ENCODE measurements at places on chromosomes 6 and 20.

GRCh38 chr6:88004707-88005106, 42.9 kb upstream of the SPACA1 start:
- DNase-seq: no peak

- no peak for DNase-seq
Measured at GRCh38 chr6:129163551-129163950, 280.6 kb downstream of the LAMA2 start.

GRCh38 chr6:121959501-121959900, 440.0 kb upstream of the HSF2 start:
- no peak for DNase-seq

DNA sequence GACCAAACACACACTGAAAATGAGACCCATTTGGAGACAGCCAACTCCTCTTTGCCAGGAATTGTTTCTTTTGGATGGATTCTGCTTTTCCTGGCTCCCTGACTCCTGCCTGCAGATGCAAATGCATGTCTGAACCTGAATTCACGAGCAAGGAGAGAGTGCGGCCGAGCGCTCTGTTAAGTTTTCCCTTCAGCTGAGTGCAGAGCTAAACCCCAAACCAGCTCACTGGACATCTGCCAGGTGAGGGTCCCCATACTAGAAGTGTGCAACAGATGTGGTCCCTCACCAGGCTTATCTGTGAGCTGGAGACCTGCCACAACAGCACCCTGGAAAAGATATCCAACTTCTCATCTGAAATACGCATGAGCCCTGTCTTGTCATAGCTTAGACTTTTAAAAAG, 59.0 kb downstream of the CD164 start:
- no peak for DNase-seq

- no peak for DNase-seq
Measured at GRCh38 chr20:13432126-13432525, 206.6 kb downstream of the TASP1 start.

- no peak for DNase-seq
Measured at GRCh38 chr20:54366669-54367344, 108.6 kb upstream of the DOK5 start.

DNA sequence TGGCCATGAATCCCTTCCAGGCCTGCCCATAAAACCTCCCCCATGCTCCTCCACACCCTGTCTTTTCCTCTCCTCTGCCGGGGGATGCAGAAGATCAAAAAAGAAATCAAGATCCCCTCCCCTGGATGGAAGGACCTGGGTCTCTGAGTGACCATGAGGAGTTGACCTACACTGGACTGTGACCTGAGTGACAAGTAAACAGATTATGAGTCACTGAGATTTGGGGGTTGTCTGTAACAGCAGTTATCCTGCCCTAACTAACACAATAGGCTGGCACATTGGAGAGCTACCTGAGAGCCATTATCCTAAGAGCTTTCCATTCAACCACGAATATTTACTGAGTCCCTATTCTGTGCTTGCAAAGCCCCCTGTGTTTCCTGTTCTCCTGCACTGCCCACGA, 28.4 kb upstream of the SIRPA start:
- DNase-seq: no peak

DNA sequence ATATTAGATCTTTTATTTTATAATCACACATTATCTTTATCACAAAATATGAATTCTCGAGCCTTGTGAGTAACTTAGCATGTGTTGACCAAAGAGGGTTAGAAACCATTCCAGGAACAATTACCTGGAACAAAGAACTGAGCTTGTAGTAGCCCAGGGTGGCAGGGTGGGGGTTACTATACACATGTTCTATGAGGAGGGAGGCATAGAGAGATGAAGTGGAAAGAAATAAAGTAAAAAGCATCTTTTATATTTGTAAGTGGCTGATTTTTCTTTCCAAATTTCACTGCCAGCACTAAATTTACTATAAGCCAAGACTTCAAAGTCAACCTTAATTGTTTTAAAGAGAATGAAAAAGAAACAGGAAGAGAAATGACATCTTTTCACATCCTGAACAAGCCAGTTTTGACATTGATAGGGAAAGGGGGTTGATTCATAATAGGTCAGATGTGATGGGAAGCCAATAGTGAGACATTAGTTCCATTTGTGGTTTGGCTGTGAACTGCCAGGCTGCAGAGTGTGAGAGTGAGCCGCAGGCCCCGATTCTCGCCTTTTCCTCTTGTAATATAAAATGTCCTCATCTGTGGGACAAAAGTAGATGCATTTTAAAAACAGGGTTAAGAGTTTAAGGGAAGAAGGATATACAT, 52.7 kb upstream of the MYB start:
- DNase-seq: no peak

DNA sequence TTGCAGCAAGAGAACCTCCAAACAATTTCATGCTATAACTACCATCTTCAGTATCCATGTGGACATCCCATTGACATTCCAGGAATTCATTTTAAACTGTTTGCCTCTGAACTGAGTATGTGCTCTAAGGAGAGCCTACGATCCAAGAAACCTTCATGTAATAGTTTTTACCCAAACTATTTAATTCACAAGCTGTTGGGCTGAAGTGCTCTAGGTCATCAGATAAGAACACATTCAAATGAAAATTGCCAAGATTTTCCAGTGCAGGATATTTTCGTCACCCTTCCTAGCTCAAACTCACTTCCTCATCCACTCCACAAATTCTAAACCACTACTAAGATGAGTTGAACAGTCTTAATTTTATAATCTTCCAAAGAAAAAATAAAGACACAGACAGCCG, 12.8 kb downstream of the RSPO3 start:
- DNase-seq: no peak

GRCh38 chr6:165600606-165601005, 62.4 kb downstream of the PDE10A start:
- DNase-seq: no peak

DNA sequence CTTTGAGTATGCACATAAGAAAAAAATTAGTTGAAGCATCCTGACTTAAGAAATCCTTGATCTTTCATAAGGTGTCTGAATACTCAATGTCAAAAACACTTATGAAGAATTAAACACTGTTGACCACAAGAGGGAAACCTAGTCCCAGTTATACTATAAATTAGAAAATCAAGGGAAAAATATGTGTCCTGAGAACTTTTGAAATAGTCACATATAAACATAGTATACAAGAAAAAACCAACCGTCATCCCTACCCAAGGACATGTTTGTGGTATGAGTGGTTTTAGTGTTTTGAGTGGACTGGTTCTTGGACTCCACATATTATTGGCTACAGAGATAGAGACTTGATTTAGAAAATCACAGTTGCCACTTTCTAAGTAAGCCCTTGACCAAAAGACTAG, 7.6 kb upstream of the HLA-DRA start:
- no peak for DNase-seq

- no peak for DNase-seq
Measured at GRCh38 chr6:111646942-111647341, 41.3 kb upstream of the TRAF3IP2 start.

DNA sequence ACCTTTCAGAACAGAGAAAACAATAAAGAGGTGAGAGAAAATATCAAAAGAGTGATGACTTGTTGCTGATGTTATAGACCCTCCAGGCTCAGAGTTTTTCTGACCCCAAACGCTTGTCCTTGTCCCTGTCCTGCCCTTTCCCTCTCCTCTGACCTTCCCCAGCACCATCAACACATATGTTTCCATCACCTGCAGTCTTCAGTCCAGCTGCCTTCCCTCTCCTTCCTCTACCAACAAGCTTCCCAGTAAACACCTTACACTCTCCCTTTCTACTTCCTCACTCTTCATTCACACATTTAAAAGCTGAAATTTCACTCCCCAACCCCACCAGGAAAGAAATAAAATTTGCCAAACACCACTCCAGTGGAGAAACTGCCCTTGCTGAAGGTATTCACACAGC, 25.4 kb upstream of the AFDN start:
- peak; percentile 4 for DNase-seq

DNA sequence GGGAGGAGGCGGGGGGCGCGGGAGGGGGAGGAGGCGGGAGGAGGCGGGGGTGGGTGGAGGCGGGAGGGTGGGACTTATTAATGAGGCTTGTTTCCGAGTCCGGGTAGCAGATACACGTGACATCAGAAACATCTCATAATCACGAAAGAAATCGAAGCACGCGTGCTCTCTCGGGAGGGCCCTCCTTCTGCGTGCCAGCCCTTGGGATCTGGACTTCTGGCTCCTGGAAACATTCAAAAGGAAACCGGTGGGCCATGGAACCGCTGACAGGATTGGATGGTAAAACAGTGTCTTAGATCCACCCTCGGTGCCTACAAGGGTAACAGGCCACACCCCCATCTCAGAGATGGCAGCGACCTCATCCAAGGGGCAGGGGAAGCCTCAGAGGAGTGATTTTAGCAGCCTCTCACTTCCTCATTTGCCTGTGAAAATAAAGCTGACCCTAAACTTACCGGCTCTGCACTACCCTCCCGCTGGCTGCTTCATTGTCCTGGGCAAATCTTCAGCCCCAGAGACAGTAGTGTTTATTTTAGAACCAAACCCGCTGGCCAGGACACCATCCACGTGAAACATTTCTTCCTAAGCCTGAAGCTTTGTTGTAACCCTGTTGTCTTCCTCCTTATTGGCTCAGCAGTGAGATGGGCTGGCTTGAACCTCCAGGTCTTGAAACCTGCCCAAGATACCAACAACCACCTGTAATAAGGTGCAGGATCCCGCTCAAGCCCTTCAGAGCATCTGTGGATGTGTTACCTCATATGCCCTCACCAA, 97.5 kb downstream of the PSMG4 start:
- DNase-seq: no peak

- no peak for DNase-seq
Measured at GRCh38 chr20:20778676-20779075, 66.2 kb upstream of the RALGAPA2 start.

GRCh38 chr6:159109391-159109790, 59.8 kb upstream of the FNDC1 start:
- no peak for DNase-seq

DNA sequence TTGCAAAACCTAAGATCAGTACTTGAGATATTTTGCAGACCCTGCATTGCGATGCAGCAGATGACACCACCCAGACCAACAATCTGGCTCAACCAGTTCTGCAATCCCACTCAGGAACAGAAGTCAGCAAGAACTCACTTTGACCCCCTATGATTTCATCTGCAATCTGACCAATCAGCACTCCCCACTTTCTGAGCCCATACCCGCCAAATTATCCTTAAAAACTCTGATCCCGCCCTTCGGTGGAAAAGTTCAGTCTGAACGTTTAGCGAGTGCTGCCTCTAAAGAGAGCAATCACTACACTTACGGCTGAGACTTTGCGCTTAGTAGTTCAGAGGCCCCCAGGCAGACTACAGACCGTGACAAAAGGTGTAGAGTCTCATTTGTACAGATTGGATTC, 17.3 kb upstream of the KIAA1586 start:
- no peak for DNase-seq

GRCh38 chr20:56748476-56749377, 119.6 kb downstream of the TFAP2C start:
- DNase-seq: no peak

- DNase-seq: no peak
Measured at GRCh38 chr6:165774903-165775601, 112.0 kb upstream of the PDE10A start.

DNA sequence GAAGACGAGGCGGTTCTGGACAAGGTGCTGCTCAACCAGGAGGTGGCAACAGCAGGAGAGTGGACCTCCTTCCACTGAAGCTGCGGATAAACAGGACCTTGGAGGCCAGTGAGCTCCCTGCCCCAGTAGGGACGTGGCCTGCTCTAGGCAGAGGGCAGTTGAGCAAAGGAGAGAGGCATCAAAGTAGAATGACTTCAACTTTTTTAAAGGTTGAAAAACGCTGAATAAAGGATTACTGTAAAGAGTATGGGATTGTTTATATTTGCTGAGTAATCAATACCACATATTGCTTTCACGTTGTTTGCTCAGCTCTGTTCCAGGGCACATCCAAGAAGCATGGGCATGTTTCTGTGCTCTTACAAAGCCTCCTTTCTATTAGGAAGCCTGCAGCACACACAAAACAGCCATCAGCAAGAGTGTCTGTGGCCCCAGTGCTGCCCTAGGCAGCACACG, 48.1 kb downstream of the ERMARD start:
- no peak for DNase-seq

GRCh38 chr6:27287751-27288135, 24.3 kb downstream of the POM121L2 start:
- no peak for DNase-seq

DNA sequence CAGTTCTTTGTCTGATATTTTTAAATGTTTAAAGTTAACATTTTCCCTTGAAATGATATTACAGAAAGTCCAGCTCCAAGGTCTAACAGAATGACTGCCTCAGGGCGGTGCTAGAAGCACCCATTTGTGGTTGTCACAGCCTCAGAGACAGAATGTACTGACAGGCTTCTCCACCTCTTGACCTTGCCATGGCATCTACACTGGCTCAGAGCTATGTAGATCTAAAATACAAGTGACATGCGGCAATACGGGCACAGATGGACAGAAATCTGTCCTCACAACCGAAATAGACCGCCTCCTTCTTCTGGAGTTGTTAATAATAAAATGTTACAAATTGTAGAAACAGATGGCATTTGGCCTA, 167.2 kb upstream of the THEMIS start:
- DNase-seq: no peak

GRCh38 chr20:37383229-37383989, 37.5 kb downstream of the SRC start:
- DNase-seq: no peak

DNA sequence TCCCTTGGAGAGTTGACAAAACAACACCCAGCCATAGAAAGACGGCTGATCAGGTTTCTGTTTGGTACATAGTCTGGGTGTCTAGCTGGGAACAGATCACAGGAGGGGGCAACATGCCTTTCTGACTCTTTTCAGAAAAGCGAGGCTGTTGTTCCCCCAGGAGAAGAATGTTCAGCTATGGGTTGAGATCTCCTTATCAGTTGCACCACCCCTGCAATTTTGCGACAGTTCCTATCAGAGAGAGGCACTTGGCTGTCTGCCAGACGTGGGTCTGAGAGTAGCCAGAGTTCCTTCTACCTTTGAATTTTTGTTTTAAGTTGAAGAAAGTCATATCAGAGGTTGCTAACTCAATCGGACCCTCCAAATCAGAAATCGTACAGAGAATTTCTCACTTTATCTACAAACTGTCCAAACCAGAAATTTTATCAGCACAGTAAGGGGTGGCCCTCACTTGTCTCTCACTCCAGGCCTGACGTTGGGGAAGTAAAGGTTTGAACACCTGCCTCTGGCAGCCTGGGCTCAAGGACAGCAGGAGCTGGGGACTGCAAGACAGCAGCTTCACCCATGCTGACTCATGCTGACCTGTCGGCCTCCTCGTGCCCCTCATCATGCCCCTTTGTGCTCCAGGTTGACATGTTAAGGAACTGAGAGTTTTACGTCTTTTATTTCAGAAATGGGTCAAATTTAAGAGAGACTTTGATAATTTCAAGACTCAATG, 42.3 kb downstream of the TMC2 start:
- no peak for DNase-seq

- DNase-seq: no peak
Measured at GRCh38 chr6:144305985-144306384, 20.9 kb downstream of the UTRN start.
